Activated CD8-positive, alpha-beta memory T cell treated with anti-CD3 and anti-CD28 coated beads, Interleukin-2, amount 50 U/mL, for 4 hours (primary cell): ENCODE measurements at places on chromosomes 1 and 21.

- no peak for DNase-seq
These were observed 16.2 kb downstream of the TTC39A start for GRCh38 chr1:51313961-51314777.

DNA sequence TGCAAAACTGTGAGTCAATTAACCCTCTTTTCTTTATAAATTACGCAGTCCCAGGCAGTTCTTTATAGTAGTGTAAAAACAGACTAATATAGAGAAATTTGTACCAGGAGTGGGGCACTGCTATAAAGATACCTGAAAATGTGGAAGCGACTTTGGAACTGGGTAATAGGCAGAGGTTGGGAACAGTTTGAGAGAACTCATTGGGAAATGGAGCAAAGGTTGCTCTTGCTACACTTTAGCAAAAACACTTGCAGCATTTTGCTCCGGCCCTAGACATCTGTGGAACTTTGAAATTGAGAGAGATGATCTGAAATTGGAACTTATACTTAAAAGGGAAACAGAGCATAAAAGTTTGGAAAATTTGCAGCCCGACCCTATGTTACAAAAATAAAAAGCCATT, 810.9 kb downstream of the LTN1 start:
- DNase-seq = no peak

GRCh38 chr1:21590934-21591333, 78.2 kb downstream of the RAP1GAP start:
- DNase-seq = no peak

DNA sequence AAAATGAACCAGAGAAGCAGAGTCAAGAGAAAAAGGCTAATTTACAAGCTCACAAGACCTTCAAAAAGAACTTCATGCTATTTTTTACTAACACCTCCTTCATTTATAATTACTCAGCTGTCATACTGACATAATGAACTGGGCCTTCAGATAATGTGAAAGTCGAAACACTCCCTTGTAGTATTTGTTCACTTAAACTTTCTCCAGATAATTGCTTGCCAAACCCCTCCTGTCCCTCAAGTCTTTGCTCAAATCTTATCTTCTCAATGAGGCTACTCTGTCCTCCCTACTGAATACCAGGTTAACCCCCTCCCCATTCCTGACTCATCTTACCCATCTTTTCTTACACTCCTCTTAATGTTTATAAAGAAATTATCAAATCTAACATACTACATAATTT, 11.1 kb upstream of the MAP3K21 start:
- no peak for DNase-seq

DNA sequence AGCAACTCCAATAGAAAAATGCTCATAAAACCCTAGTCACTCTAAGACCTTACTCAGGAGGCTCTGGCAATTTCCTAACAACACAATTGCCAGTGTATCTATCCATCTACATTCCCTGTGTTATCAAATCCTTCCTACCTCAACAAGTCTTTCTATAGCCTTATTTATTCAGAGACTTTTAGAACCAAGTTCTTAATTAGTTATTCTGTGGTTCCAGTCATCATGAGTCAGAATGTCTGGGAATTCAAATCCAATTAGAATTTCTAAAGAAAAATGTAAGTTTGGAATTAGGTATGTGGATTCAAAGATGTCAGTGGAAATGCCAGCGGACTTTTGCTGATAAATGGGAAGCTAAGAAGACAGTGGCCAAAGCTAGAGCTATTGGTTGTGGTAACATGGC, 302.6 kb upstream of the C1orf87 start:
- DNase-seq = no peak
